GM23248 (cell line): ENCODE measurements at places on chromosomes 7 and 10.

- DNase-seq = no peak
Observed at GRCh38 chr7:43006008-43006407, 73.8 kb downstream of the MRPL32 start.

GRCh38 chr10:5614155-5614721 is 52.2 kb downstream of the ASB13 start:
- peak; percentile 55 for DNase-seq

- no peak for DNase-seq
Observed at GRCh38 chr10:48701941-48702340, 17.3 kb downstream of the WDFY4 start.

DNA sequence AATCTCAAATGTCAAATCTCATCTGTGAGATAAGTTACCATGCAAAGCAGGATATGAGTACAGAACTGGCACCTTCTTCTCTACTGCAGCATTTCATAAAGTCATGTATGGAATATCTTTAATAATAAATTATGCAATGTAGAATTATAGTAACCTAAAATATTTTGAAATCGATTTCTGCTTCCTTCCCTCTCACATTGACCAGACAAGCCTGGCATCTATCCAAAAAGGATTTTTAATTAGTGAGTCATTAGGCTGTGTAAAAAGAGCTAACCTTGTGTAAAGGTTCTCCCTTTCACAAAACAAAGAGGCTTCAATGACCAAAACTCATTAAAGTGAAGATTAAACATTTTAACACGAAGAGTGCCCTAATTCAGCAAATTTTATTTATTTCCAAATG is 48.8 kb upstream of the EXOC6 start:
- no peak for DNase-seq

DNA sequence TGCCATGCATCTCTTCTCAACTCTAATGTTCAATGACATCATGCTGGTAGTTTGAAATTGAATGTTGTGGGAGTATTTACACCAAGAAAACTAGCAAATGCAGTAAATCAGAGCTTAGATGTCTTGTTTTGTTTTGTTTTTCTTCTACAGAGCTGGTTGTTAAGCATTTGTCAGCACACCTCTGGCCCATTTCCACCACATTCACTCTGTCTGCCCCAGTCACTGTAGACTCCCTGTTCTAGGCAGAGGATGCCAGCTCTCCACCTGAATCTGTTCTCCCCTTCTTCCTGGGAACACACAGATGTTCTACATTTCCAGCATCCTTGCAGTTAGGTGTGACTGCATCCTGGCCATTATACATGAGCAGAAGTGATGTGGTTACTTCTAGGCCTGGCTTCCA is 4.1 kb upstream of the ARHGAP22 start:
- DNase-seq = peak; percentile 70

GRCh38 chr10:3782146-3782450 is 2.9 kb downstream of the KLF6 start:
- no peak for DNase-seq

DNA sequence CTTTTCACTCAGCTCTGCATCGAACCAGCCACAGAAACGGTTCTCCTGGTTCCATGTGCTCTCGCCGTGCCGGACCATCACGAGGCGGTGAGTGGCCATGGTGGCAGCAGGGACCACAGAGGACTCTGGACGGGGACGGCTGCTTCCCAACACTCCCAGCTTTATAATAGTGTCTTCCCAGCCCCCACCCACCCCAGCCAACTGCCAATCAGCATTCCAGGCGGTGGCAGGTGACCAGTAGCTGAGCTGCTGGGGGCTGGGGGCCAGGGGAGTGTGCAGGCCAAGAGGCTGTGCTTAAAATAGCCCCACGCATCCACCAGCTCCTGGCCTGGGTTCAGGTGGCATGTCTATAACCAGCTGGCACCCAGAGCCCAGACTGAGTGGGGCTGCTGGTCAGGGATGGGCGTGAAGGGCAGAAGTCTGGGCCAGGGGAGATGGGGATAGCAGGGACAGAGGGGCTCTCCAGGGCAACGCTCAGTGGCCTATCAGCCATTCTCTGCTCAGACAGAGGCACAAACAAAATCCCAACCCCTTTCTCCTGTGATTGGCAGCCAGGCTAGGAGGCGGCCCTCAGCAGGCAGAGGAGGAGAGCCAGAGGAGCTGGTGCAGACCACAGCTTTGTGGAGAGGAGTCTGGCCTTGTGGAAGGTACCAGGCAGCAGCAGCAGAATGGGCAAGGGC is at the start of gene PGAM2:
TSS of gene PGAM2 (minus strand) at position 137 of the 680 bp plus-strand sequence. CDS start at position 99, 38 bp downstream.
- DNase-seq = peak; percentile 30

GRCh38 chr10:117549100-117549585 is 6.6 kb downstream of the EMX2 start:
- DNase-seq = peak; percentile 27

DNA sequence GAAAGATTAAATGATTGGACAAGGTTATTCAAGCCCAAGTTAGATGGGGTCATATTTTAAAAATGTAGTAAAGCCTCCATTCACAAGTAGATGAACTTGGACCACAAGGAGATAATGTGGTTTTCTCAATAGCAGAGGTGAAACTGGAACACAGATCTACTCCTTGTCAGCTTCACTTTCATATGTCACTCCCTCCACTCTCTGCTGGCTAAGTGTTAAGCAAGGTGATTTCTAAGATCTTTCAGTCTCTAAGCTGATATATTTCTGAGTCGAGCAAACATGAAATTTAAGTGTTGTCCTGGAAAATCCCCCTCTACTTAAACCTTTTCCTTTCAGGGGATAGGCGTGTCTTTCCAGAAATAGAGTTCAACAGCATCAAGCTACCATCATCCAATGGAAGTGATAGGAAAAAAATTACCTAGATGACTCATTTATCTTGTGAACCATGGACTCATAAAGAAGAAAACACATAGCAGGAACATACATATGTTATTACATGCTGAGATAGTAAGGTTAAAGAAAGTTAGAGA is 275.0 kb downstream of the PTEN start:
- DNase-seq = no peak

GRCh38 chr7:151172273-151173141 is 5.0 kb upstream of the GBX1 start:
- peak; percentile 73 for DNase-seq

GRCh38 chr10:123567984-123568739 is 98.0 kb upstream of the GPR26 start:
- no peak for DNase-seq

- peak; percentile 86 for DNase-seq
Observed at GRCh38 chr7:38506756-38507155, 124.4 kb downstream of the AMPH start.

DNA sequence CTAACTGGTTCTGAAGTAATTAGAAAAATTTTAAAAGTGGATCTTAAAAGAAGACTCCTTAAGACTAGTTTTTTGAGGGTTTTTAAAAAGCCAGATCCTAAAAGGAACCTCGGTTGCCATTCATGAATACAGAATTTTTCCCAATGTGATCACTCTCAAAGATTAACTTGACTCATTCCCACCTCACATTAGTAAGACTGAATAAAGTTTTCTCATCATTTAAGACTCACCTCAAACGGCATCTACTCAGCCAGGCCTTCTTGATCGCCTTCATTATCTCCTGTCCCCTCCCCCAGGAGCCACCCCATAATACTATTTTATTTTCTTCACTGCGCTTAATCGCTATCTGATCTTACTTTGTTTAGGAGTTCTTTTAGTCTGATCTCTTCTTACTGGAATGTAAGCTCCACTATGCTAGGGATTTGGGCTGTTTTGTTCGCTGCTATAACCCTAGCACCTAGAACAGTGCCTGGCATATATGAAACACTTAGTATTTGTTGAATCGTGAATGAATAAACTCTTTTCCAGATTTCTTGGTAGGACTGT is 55.9 kb upstream of the PCGF5 start:
- peak; percentile 66 for DNase-seq

DNA sequence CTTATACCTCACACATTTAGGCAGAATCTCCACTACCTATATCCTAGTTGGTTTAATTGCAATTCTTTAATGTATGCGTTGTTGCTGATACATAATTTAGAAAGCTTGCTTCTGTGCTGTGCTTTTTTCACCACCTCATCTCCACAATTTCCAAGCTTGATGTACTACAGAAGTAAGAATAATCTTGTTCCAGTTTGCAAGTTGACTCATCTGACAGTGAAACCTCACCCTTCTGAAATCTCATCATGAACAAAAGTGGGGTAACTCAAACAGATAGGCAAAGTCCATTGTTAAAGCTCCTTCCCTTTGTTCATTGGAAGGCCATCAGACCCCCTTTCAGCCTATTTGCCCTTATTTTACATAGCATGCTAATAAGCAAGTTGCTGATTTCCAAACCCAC is 13.6 kb downstream of the EIF4EBP2 start:
- DNase-seq = peak; percentile 48

DNA sequence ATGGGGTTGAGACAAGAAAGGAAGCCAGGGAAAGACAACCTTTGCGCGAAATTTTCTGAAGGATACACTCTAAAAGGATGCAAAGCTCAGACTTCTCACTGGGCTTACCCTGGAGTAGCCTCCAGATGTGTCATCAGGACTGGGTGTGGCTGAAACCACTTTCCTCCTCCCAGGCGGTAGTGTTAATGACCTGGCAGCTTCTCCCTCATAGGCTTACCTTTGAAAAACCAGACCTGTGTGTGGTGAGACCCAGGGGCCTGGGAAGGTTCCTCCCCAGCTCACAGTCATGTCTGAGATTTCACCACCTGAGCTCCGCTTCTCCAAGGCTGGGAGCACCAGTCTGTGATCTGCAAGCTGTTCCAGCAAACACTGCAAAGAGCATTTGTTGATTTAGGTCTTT is 93.7 kb downstream of the EPC1 start:
- DNase-seq = peak; percentile 73

DNA sequence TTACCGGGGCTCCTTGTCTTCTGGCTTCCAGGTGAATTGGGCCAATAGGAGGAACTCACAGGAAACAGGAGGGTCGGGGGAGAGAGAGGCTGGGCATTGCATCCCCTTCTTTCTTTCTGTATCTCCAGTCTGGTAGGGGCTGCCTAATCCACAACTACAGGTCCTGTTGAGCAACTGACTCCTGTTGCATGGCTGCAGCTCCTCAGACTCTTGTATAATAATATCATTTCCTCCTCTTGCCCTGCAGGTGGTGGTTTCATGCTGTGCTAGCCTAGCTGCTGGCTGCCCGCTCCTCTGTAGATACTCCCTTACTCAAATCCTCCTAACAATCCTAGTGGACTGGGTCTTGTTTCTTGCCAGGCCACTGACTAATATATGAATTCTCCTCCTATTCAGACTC is 276.5 kb upstream of the SMIM30 start:
- no peak for DNase-seq

DNA sequence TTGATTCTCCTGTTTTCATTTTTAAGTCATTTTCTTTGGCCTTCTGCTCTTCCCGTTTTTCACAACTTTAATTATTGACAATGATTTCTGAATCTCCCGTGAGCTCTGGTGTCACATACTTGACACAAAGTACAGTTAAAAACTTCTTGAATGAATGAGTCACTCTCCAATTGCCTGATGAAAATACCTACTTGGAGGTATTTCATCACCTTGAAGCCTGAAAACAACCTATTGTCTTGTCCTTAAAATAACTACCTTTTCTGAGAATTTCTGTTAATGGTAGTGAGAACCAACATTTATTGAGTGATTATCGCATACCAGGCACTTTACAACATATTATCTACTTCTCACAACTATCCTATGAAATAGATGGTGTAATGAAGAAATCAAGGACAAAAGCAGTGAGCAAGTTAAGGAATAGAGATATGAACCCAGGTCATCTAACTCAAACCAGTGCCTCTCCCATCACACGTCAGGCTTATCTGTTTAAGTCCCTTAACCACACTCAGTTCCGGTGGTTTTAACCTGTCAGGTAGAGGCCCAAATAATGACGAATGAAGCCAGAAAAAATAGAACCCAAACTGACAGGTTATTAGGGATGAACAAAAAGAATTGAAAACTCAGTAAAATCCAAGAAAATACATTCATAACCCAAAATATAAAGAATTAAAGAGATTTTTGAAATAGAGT is 11.6 kb downstream of the BET1 start:
- DNase-seq = no peak

GRCh38 chr10:11876324-11876723 is 53.2 kb downstream of the PROSER2 start:
- no peak for DNase-seq

GRCh38 chr10:125284875-125285597 is 124.7 kb upstream of the CTBP2 start:
- peak; percentile 4 for DNase-seq

- DNase-seq = no peak
Observed at GRCh38 chr7:67857698-67858097, 861.1 kb downstream of the TYW1 start.

DNA sequence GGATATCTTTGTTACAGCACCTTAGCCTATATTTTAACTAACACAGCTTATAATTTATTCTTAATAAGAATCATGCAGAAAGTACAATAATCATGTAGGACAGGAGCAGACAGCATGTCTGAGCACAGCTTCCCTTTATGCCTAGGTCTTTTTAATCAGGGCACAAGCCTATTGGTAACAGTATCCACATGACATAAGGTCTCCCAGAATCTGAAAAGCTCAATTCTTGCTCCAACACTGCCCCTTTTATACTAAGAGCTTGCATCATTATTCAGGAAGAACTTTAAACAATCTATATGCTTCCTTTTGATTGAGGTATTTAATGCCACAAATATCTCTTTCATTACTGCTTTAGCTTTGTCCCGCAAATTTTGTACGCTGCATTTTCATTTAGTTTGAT is 31.6 kb downstream of the IL6 start:
- DNase-seq = no peak

DNA sequence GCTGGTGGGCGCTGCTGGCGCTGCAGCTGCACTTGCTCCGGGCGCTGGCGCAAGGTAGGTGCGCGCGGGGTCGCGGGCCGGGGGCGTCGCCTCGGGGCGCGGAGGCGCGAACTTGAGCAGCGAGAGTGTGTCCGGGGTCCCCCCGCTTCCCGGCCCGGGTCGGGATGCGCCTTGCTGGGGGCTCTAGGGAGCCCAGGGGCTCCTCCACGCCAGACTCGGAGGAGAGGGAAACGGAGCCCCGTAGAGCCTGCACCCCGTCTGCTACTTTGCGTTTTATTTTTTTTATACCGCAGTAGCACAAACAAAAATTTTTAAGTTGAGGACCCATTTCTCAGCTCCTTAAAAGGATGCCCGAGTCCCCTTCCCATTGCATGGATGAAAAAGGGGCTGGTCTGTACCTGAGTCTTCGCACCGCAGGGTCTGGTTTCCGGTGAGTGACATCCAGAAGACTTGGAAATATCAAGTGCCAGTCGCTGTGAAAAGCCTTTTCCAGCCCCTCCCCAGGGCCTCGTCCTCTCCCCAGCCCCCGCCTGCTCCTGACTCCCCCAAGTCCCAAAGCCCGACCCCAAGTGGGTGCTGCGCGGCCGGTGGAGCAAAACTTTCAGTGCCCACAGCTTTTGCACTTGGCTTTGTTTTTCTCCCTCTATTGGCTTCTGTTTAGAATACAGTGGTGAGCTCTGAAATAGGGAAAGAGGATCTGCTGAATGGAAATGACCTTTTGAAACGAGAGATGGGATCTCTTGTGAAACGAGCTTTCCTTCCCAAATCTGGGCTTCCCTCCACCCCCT is 973 bp downstream of the SDK1 start:
- DNase-seq = peak; percentile 35

- DNase-seq = peak; percentile 82
Observed at GRCh38 chr10:31808258-31809218, 120.1 kb downstream of the ARHGAP12 start.

DNA sequence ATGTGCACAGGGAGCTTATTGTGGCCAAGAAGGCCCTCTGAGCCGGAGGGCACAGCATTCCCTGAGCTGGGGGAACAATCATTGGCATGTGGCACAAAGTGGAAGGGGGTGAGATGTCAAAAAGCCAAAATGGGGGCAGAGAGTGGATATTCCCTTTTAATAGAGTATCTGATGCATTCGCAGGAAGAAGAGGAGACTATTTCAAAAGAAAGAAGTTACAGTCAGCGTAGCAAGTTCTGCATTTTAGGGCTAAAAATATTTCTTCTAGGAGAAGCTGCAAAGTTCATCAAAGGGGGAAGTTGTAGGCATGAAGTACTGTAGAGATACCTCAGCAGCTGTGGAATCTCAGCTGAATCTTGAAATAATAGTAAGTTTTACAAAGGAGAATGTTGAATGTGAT is 136.0 kb upstream of the WDR11 start:
- DNase-seq = no peak
